ENCODE measurements at places on chromosomes 16 and 17.
A peak's percentile ranks its signal among the peaks of the same experiment; 100 is the strongest.

DNA sequence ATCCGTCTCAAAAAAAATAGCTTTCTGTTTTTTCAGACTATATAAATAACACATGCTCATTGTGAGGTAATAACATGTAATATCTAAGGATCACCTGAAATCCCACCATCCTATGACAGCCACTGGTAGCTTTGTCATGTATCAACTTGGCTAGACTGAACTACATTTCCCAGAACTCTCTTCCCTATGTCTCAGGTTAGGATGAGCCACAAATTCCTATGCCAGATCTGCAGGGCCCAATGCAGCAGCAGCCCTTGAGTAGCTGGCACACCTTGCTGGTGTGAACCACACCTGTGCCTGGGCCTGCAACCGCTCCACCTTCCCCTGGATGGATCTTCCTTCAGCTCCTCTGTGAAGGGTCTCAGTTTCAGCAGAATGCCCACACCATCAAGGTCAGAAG, 28.1 kb downstream of the OGFOD1 start:
- DNase-seq: no peak

GRCh38 chr17:8746501-8747236, 2.0 kb upstream of the CCDC42 start:
- no peak for DNase-seq

DNA sequence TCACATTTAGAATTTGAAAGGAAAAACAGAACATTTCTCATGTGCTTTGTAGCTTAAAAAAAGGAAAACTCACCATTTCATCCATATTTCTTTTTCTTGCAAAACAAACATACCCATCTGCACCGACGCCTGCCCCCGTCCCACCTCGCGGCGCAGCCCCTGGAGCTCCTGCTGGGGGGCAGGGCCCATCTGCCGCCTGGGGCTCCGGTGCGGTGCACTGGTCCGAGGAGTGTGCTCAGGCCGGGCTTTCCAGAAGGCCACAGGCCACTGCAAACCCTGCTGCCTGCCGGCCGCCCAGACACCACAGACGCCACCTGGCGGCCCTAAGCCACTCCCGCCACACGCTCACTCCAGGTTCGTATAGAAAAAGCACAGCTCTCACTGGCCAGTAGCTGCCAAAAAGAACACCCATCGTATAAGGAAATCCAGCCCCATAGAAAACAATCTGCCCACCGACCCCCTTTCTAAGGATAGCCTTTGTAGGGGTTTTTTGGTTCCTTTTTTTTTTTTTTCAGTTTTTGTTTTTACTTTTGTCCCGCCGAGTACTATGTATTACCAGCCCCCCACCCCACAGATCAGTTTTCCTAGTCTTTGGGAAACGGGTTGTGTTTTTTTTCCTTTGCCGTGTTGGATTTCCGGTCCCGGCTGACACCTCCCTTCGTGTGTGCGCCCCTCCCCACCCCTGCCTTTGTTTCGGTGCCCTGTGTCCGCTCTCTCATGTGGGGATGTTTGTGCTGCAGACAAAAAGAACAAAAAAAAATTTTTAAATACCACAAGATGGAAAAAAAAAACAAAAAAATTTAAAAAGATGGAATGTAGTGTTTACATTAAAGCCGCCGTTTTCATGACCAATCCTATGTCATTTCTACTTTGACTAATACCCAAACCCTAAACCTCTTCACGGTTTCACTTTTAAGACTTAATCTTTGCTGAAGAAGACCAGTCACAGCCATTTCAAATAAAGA, 68.8 kb downstream of the AMFR start:
- DNase-seq: peak; percentile 55

DNA sequence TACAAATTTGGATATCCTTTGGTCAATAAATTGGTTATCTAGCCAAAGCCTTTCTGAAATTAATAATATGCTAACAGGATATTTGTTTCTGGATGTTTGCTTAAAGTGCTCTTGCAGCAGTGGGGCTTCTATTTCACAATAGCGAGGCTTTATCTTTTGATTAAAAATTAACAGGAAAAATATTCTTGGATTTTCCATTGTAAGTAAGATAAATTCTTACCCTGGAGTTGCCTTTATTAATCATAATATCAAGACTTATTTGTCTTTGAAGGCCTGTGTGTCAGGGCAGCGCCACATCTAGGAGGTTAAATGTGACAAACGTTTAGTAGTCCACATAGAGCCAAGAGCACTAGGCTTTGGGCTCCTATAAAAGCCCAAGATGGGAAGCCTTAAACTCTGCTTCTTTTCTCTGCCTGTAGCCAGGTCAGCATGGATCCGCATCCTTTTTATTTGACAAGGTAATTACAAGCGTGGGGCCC, 5.3 kb downstream of the TMEM97 start:
- DNase-seq: no peak

- peak; percentile 65 for DNase-seq
These were observed 45.6 kb downstream of the CYB5B start for GRCh38 chr16:69469807-69470561.

DNA sequence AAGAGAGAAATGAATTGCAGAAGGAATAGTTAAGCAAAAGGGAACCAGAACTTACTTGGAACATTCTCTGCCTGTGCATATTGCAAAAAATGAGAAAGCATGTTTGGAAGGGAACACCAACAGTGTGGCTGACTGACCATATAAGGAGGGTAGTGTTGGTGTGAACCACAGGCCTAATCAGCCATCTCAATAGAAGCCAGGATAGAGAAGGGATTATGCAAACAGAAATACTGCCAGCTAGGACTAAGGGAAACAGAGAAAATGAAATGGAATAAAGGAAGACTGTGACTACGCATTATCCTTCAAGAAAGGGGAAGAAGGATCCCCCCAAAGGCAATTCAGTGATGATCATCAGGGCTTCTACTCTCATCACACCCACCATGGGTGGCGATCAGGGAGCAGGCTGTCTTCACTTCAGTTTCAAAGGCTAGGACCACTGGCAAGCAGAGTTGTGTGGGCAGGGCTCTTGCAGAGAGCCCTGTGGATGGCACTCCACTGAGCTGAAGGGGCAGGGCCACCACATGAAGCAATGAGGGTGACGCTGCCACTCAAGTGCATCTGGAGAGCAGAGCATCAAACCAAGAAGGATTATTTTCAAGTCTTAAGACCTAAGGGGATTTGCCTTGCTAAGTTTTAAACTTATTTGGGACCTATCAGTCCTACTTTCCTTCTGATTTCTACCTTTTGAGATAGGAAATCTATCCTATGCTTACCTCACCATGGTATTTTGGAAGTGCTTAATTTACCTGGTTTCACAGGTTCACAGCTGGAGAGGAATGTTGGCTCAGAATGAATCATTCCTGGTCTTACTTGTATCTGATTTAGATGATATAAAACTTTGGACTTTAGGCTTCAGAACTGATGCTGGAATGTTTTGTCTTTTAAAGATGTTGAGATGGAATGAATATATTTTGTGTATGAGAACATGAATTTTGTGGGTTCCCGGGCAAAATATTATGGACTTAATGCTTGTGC, 140.5 kb downstream of the SSH2 start:
- DNase-seq: no peak

- no peak for DNase-seq
These were observed 120.6 kb upstream of the RPL38 start for GRCh38 chr17:74082886-74083285.

DNA sequence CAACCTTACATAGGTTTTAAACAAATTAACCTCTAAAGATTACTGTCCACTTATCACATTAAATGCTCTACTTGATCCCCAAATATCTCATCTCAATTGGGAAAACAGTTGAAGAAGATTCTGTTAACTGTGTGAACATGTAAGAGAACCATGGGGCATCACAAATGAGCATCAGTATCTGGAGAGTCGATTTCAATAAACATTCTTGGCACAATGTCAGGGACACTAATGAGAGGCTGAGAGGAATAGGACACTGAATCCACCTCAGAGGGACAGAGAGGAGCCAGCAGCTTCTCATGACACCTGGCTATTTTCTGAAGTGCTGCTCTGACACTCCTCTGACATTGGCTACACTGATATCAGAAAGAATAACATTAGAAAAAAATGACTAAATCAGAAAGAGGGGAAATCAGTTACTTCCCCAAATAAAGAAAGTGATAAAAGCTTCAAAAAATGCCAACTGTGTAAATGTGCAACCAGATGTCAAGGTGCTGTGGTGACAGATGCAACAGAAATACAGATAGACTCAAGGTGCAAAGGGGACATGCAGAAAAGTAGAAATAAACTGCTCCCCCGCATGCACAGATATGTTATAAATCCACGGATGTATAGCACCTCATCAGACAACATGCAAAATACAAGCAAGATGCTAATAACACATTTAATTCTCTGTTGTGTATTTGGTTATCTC, 67.4 kb downstream of the SNX11 start:
- no peak for DNase-seq

GRCh38 chr16:27617665-27618064, 67.7 kb downstream of the KATNIP start:
- no peak for DNase-seq

DNA sequence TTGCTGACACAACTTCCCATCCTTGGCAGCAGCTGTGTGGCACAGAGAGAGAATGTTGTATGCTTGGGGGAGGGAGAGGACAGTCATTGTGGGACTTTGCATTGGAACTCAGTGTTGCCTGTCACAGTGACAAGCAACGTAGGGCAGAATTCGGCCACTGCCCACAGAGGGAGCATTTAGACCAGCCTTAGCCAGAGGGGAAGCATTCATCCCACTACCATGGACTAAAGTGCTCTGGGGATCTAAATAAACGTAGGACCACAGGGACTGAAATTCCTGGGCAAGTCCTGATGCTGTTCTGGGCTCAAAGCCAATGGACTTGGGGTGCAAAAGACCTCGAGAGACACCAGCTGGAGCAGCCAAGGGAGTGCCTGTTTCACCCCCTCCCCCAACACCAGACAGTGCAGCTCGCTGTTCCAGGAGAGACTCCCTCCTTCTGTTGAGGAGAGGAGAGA, 44.9 kb downstream of the ABCA8 start:
- DNase-seq: no peak

- DNase-seq: no peak
These were observed 26.1 kb upstream of the TOB1 start for GRCh38 chr17:50892101-50892776.

DNA sequence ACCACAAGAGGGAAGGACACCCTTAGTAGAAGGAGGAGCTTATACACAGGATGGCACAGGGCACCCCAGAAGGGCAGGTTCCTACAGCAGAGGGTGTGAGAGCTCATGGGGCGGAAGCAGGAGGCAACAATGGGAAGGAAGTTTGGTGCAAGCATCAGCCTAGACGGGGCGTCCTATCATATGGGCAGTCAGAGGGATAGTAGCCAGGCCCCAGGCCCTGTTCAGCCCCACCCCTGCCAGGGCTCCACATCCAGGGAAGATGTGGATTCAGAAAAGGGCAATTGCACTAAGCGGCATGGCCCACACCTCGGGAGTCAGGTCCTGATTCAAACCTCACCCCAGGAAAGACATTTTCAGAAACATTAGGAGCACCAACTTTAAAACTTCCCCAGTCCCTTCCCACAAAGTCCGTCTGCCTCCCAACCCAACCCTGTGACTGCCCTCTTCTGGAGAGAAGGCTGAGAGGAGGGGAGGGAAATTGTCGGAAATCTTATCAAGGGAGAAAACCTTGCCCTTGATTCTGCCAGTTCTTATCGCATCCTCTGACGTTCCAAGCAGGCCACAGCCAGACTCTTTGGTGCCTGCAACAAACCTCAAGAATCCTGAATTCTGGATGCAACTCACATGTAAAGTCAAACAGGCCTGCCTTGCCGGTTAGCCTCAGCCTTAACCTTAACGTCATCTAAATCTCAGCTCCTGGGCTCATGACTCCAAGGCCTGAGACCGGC, 198.8 kb upstream of the CDH5 start:
- no peak for DNase-seq

GRCh38 chr17:67044940-67045339, 586 bp downstream of the CACNG1 start:
- DNase-seq: no peak

GRCh38 chr17:80257716-80258213, 2.9 kb upstream of the RNF213 start:
- no peak for DNase-seq

GRCh38 chr16:84806256-84806889, 13.4 kb upstream of the CRISPLD2 start:
- DNase-seq: peak; percentile 13

- DNase-seq: no peak
These were observed 30.1 kb upstream of the ABCC1 start for GRCh38 chr16:15919331-15919730.

- no peak for DNase-seq
These were observed 55.6 kb downstream of the CYLD start for GRCh38 chr16:50797456-50797855.

- no peak for DNase-seq
These were observed 702 bp downstream of the TENT4B start for GRCh38 chr16:50153596-50154419.

GRCh38 chr17:42843358-42843934, 934 bp upstream of the AOC2 start:
- DNase-seq: no peak

DNA sequence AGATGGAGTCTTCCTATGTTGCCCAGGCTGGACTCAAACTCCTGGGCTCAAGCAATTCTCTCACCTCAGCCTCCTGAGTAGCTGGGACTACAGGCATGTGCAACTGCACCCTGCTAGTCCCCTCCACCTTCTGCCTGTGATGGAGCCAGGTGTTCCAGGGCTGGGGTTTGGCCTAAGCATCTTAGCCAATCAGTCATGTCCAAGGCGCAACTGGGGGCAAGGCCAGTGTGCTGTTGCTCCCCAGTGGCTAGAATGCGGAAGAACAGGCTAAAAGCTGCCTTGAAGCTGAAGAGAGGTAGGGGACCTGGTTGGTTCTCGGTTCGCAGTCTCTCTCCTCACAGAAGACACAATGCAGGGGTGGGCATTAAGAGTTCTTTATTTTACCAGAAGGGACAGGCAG, 18.6 kb downstream of the FLOT2 start:
- DNase-seq: no peak

All from GF-D8 (cell line).